A549 treated with DMSO at 1 μM for 4 hours (cell line): ENCODE measurements at places on chromosomes 16 and 17. TPM values are rescaled to one million over a fixed set of nuclear protein-coding genes. Genes with fewer than 3 reads are reported as not detected.

TMEM97 gene
- 52.9 to 61.6 TPM (median 57.0 TPM) in 5 replicates for total RNA-seq

CLEC3A gene
- not detected in 5 replicates for total RNA-seq

TBC1D28 gene
- total RNA-seq = not detected in 5 replicates

RNF227 gene
- 1.4 to 2.0 TPM (median 1.6 TPM) in 5 replicates for total RNA-seq

WFIKKN1 gene
- total RNA-seq = 0.13 to 0.23 TPM (median 0.16 TPM) in 5 replicates

SOX9 gene
- total RNA-seq = 9.8 to 15.7 TPM (median 14.8 TPM) in 5 replicates

PERCC1 gene
- total RNA-seq = not detected in 5 replicates

ZMYND15 gene
- total RNA-seq = 0.41 to 0.86 TPM (median 0.60 TPM) in 5 replicates

IGSF6 gene
- total RNA-seq = not detected in 5 replicates

DPEP2 gene
- total RNA-seq = not detected in 5 replicates

EPOP gene
- total RNA-seq = 11.8 to 15.4 TPM (median 14.1 TPM) in 5 replicates

TBC1D3G gene
- total RNA-seq = not detected in 5 replicates

TP53TG3 gene
- 0.17 to 1.1 TPM (median 0.42 TPM) in 4 of 5 replicates, not detected in the other for total RNA-seq

EVPLL gene
- total RNA-seq = not detected in 5 replicates

DNAH9 gene
- 0.07 TPM in 1 of 5 replicates, not detected in the others for total RNA-seq

CPHXL gene
- not detected in 5 replicates for total RNA-seq

FOXC2 gene
- total RNA-seq = 1.7 to 2.1 TPM (median 2.0 TPM) in 5 replicates

CDH8 gene
- 0.19 to 1.3 TPM (median 0.50 TPM) in 5 replicates for total RNA-seq

ASIC2 gene
- total RNA-seq = 1.9 to 2.8 TPM (median 2.4 TPM) in 5 replicates

FAM222B gene
- total RNA-seq = 19.4 to 22.2 TPM (median 21.7 TPM) in 5 replicates

PRSS22 gene
- 2.5 to 4.1 TPM (median 3.0 TPM) in 5 replicates for total RNA-seq

DNAH17 gene
- 1.4 to 1.6 TPM (median 1.5 TPM) in 5 replicates for total RNA-seq

RAB26 gene
- total RNA-seq = 3.0 to 4.5 TPM (median 3.3 TPM) in 5 replicates

ITGA2B gene
- total RNA-seq = 1.3 to 1.8 TPM (median 1.5 TPM) in 5 replicates

CTRB1 gene
- not detected in 5 replicates for total RNA-seq

C17orf67 gene
- 0.68 to 2.6 TPM (median 2.3 TPM) in 5 replicates for total RNA-seq

KRTAP17-1 gene
- not detected in 5 replicates for total RNA-seq

CHST4 gene
- total RNA-seq = 0.06 to 0.15 TPM (median 0.08 TPM) in 3 of 5 replicates, not detected in the others

SLC5A2 gene
- 0.30 to 0.74 TPM (median 0.44 TPM) in 4 of 5 replicates, not detected in the other for total RNA-seq

GFAP gene
- total RNA-seq = 0.44 to 2.4 TPM (median 0.71 TPM) in 5 replicates

PNMT gene
- total RNA-seq = 0.13 TPM in 1 of 5 replicates, not detected in the others

TPSAB1 gene
- 0.13 TPM in 1 of 5 replicates, not detected in the others for total RNA-seq

ASPA gene
- not detected in 5 replicates for total RNA-seq

ZCCHC14 gene
- total RNA-seq = 8.4 to 11.6 TPM (median 10.4 TPM) in 5 replicates

CFAP97D1 gene
- not detected in 5 replicates for total RNA-seq

SOST gene
- not detected in 5 replicates for total RNA-seq

DNAAF8 gene
- 0.46 to 1.6 TPM (median 1.2 TPM) in 5 replicates for total RNA-seq

STX1B gene
- 1.6 to 2.1 TPM (median 1.8 TPM) in 5 replicates for total RNA-seq
